ENCODE measurements at places on chromosomes 2 and 18.

DNA sequence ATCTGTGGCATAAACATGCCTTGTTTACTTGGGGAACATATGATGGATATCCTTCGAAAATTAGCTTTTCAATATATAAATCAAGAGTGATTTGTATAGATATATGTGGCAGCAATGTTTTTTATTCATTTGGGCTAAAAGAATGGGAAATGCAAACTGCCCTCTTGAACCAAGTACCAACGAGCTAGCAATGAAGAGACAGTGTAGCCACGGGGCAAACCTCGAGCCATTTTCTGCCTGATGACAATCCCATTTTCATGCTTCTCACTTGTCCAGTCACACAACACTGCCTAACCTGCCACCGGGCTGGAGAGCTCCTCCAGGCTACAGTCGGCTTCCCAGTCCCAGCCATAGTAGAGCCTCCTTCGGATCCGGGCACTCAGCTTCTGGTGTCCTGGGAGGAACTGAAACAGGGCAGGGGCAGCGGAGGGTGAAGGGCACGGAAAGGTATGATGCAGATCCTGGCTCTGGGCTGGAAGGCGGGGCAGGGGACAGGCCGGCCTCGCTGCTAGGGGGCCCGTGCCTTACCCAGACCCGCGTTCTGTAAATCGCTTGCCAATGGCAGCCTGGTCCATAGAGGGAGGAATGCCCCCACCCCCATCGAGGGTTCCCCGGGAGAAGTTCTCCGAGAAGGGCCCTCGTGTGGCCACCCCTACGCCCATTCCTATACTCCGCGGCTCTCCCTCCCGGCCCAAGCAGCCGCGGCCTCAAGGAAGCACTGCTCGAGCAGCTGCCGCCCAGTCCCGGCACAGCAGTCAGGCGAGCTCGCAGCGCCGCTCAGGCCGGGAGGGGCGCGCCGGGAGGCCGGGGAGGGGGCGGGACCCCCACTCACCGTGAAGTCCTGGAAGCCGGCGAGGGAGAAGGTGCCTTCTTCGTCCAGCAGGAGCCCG lies 552 bp downstream of the CNPPD1 start:
- DNase-seq: peak; percentile 69

GRCh38 chr2:201362396-201362795 lies 5.3 kb upstream of the FLACC1 start:
- no peak for DNase-seq

GRCh38 chr2:231191896-231192872 lies 6.2 kb upstream of the ARMC9 start:
- peak; percentile 93 for DNase-seq

DNA sequence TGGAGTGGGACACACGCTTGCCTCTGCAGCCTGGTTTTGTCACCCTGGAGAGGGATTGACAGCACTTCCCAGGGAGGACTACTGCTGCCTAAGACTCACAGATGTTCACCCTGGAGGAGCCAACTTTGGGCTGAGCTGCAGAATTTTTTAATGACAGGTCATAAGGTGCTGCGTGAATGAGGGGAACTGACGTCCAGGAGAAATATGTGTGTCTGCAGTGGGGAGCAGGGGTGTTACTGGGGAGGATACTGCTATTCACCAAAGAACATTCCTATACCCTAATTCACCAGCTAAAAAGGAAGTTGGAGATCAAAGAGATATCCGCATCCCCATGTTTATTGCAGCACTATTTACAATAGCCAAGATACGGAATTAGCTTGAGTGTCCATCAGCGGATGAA lies 144.4 kb downstream of the MGAT5 start:
- peak; percentile 74 for DNase-seq

GRCh38 chr2:45855374-45855773 lies 203.9 kb downstream of the PRKCE start:
- DNase-seq: peak; percentile 42

DNA sequence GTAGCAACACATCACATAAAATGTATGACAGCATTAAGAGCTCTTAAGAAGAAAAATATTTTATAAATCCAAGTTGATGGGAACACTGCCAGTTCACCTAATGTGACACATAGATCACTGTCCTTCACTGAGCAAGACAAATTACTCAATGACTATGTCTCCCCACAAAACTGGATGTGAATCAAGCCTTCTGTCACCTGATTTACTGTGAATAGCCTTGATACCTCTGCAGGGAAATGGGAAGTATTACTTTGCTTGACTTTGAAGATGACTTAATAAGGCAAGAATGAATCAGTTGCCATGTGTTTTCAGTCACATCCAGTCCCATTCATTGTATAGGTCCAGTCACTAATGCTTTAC lies 94.6 kb downstream of the NYAP2 start:
- no peak for DNase-seq

DNA sequence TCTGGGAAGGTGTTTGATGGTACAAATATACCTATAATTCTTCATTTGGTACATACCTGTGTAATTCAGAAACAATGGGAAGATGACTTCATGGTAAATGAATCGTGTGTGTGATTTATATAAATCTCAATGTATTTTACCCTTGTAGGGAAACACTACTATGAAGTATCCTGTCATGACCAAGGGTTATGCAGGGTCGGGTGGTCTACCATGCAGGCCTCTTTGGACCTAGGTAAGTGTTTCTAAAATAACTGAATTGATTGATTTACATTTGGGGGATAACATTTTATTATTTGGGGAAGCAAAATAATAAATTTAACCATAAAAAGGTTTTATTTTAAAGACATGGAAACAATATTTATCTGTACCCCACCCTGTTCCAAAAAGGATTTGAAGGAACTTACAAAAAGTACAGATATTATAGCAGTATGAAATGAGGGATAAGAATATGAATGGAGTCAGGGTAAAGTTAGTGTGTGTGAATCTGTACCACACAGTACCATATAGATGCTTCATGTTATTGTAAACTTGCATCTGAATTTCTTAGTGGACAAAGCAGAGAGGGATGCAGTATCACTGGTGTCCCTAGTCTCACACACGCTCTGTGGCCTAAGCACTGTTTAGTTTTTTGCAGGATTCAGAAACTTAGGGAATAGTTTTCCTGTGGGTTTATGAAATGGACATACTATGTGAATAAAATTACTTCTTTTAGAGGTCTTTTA lies 11.5 kb downstream of the DDX1 start:
- no peak for DNase-seq

GRCh38 chr2:75561566-75562512 lies 1.1 kb upstream of the EVA1A start:
- DNase-seq: peak; percentile 8

DNA sequence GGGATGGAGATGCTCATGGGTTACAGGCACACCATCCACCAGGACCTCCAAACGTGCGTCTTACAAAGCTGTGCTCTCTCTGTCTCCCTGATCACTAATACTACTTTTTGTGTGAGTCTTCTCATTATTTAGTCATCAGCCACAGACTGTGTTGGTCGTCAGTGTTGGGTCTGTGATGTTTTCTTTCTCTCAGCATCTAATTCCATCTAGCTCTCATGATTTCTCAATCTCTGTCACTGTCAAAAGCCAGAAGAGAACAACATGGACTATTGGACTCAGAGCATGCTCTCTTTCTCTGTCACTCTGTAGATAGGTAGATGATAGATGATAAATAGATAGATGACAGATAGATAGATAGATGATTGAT lies 6.0 kb upstream of the ARL4C start:
- DNase-seq: no peak

GRCh38 chr2:70656421-70657010 lies 102.9 kb upstream of the TGFA start:
- DNase-seq: no peak

- DNase-seq: no peak
These were observed 25.2 kb downstream of the KIAA2012 start for GRCh38 chr2:202098291-202098690.

DNA sequence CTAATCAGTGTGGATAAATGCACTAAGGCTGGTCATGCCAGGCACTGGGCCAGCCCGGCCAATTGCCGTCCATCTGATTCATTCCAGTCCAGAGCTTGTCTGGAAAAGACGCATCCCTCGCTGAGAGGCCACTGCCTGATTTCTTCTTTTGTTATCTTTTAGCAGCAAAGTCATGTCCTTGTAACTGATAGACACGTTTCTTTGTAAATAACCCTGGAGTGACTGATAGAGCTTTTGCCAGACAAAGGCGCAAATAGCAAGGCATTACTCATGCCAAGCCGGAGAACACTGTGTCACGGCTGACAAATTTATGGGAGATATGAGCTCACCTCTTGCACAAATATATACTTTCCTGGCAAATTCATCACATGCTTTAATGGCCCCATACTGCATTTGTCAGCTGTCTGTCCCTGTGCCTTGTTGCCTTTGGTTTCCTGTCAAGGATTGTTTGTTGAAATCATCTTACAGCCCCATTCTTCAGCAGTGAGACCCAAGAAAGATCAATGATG lies 164.4 kb downstream of the ETAA1 start:
- peak; percentile 83 for DNase-seq

GRCh38 chr2:199449956-199450355 lies 7.8 kb downstream of the SATB2 start:
- no peak for DNase-seq

DNA sequence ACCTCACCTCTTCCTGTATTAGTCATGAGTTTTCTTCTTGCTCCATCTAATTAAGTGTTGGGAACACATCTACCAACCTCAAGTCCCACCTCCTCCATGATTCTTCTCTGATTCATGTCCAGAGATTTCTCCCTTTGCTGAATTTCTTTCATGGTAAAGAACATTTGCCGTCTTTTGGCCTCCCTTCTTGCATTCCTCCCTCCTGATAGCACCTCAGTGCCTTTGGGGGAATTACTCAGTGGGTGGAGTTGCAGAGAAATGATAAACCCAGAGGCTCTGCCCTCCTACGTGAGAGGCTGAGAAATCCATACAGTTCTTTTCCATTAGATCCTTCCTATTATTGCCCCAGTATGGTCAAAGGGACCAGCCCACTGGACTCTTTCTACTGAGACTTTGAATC lies 651.9 kb downstream of the SLC4A3 start:
- peak; percentile 70 for DNase-seq

DNA sequence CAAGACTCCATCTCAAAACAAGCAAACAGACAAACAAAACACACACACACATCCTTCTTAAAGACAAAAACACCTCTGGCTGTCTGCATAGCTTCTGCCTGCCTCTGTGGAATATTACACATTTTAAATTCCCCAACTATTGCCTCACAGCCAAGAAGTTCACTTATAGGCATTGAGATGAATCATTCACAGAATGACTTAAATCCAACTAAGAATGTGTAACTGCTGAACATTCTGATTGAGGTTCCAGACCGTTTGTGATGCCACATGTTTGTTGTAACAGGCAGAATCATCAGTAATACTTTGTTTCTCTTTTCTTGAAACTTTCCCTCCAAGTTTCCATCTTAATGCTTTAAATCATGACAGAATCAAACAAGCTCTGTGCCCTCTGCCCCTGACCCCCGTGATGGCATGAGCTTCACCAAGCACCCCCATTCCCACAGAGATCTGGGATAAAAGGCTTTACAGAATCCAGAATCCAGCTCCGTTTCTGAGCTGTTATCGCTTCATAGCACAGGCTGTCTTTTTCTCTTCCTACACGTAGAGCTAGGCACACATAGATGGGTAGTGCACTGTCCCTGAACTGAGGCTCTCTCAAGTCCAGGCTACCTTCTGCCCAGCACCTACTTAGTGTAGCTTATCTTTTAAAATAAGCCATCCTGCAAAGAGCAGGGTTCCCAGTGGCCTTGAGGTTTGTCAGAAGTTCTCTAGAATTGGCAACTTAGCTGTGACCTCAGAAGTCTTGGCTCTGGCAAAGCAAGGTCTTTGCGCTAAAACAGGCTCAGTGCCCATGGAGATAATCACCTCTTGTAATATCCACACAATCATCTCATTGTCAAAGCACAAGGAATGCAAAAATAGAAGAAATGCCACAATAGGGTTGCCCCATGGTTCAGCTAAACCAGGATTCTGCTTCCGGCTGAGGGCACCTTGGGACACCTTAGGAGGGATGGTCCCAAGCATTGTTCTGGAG lies 32.9 kb downstream of the EPAS1 start:
- DNase-seq: peak; percentile 90

GRCh38 chr18:48932462-48932818 lies 18.3 kb downstream of the SMAD7 start:
- no peak for DNase-seq

- DNase-seq: peak; percentile 43
These were observed 34.2 kb upstream of the CTDP1 start for GRCh38 chr18:79645291-79645983.

DNA sequence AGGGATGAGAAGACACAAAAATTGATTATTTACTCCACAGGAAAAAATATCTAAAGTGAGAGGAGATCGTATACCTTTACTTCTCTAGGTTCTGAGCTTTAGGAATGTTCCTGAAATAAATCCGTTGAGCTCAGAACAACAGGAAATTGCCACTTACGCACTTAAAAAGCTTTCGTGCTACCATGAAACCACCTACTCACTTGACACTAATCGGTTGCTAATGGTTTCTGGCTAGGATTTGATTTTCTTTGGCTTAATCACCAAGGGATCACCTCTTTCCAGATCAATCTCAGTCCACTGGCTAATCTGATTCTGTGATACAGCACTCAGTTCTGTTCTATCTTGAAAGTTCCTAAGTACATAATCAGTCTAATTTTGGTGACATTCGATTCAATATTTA lies 419.6 kb downstream of the DLGAP1 start:
- no peak for DNase-seq

- DNase-seq: no peak
These were observed 5.2 kb downstream of the ZNF385B start for GRCh38 chr2:179856205-179856604.

DNA sequence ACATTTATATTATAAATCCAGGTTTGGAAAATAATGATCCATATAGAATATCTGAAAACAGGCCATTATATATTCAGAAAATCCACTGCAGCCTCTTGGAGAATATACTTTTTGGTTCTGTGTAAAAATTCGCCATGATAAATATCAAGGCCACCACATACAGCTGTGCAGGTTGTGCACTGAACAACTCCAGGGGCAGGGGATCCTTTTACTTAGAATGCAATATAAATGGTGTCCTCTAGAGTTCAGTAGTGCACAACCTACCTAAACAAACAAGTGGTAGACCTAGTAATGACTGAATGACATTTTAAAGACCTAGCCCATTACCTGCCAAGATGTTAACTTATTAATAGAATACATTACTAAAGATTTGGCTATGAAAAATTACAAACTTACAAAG lies 22.4 kb downstream of the MOGAT1 start:
- no peak for DNase-seq

GRCh38 chr18:55229682-55230081 lies 270.4 kb upstream of the CCDC68 start:
- no peak for DNase-seq

DNA sequence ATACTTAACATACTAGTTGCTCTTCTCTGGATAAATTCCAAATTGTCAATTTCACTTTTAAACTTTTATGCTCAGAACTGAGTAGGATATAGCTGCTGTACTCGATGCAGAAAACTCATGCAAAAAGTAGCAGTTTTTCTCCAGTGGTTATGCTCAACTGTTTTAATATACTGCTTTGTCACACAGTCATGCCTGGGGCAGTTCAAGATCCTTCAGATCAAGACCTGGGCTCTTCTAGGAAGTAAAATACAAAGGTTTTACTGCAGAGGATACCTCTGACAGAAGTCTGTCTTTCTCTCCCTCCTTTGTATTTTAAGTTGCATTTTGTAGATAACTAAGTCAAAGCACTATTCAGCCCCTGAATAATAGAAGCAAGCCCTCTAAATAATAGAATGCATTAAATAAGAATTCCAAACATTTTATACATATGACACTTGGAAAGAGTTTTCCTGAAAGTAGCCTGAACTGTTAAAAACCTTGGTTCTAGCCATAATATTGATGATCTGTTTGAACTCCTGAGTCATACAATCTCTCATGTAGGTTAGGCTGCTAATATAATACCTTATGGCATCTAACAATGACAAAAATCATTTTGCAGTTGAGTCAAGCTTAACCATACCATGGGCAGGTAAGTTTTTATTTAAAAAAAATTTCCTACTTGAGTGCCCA lies 183.3 kb upstream of the TRIB2 start:
- DNase-seq: no peak
